ENCODE measurements at places on chromosomes 11 and 22.

GRCh38 chr11:66619080-66619554 lies 2.7 kb downstream of the RBM14 start:
- DNase-seq: no peak

- no peak for DNase-seq
Observed at GRCh38 chr22:50545522-50546325, at the start of gene KLHDC7B. KLHDC7B (plus strand) TSS chr22:50545899; CDS start chr22:50546244, 345 bp downstream.

- no peak for DNase-seq
Observed at GRCh38 chr11:74695705-74696280, 35.4 kb downstream of the CHRDL2 start.

GRCh38 chr22:42022162-42022847 lies 23.7 kb downstream of the WBP2NL start:
- DNase-seq: no peak

DNA sequence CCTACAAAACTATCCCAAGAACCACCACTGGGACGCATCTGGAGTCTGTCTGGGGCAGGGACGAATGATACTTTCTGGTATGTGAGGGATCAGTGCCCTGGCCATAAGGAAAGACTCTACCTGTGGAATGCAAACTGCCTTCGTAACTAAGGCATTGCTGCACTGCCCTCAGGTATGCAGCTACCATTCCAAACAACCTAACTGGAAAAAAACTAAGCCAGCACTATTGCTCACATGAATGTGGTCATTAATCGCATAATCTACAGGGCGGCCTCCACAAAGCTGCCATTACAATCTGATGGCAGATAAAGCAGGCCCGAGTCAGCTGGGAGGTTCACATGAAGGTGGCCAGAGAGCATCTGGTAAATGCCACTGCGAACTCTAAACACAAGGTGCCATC lies 3.9 kb downstream of the PACSIN2 start:
- DNase-seq: no peak

- no peak for DNase-seq
Observed at GRCh38 chr11:16912692-16913111, 101.5 kb downstream of the PLEKHA7 start.

DNA sequence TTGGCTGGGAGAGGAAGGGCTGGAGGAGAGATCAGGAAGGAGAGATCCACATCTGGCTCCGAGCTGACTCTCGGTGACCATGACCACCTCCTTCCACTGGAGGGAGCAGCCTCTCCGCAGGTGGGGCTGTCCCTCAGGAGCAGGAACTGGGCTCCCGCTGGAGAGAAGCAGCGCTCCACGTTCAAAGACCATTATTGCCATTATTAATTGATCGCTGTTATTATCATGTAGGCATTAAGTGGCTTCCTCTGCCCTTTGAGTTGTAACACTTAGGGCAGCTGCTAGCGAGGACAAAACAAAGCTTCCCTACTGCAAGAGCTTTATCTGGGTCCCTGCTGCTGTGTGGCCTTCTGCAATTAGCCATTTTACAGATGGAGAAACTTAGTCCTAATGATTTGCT lies 251.9 kb downstream of the ST3GAL4 start:
- DNase-seq: no peak

DNA sequence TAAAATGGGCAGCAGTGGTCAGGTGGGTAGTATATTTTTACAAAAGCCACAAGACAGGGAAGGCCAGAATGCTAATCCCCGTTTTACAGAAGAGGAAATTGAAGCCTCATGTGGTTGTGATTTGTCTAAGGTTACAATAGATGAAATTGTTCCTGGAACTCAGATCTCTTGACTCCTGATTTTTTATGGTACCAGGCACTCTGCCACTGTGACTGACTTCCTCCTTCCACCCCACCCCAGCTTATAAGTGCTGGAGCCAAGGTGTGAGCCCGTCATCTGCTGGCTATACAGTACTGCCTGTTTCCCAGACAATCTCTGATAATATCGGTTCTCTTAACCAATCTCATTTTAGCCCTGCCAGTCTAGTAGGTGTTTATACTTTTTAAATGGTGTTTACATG lies 1.9 kb downstream of the SLC5A1 start:
- no peak for DNase-seq

GRCh38 chr11:19455731-19456130 lies 215.0 kb upstream of the E2F8 start:
- no peak for DNase-seq

DNA sequence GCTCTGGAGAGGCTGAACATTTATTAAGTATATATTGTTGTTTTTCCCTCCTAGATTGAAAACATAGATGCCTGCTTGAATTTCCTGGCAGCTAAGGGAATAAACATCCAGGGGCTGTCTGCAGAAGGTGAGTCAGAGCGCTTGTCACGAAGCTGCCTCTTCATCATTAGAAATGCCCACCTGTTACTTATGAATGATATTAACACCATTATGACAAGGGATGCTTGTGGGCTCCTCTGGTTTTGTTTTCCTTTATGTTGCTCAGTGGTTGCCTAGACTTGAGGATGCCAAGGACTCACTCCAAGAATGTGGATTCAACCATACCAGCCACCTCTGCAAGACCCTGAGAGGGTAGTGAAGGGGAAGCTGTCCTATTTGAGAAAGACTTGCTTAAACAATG lies 156.2 kb downstream of the NAV2 start:
- DNase-seq: no peak

- DNase-seq: no peak
Observed at GRCh38 chr11:17673951-17674350, 45.4 kb upstream of the MYOD1 start.

GRCh38 chr11:106379712-106380111 lies 302.2 kb downstream of the AASDHPPT start:
- DNase-seq: no peak

GRCh38 chr22:48765595-48765994 lies 1062.1 kb downstream of the BRD1 start:
- DNase-seq: no peak

DNA sequence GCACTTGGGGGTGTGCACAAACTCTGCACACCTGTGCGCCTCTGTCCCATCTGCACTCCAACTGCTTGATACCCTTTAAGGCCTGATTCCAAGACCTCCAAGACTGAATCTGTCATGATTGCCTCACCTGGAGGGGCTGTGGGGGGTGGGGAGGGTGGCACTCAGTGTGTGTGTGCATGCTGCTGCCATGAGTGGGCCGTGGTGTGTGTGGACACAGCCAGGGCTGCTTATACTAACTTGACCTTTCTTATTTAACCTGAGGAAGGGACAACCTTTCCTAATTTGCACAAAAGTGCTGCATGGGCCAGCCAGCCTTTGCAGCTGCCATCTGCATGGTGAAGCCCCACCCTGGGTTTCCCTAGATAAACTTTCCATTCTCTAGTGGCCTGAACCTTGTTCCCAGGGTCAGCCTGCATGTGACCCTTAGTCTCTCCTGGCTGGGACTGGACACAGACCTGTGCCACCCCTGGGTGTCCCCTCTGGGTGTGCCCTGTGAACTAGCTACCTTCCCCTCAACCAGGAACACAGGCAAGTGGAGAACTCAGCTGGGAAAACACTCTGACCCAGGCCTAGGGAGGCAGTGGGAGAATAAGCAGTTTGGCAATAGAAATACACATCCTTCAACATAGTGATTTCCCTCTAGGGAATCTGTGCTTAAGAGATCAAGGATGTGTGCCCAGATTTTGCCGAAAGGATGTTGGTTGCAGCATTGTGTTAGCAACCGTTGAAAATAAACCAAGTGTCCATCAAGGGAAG lies 45.4 kb upstream of the DKK3 start:
- DNase-seq: no peak

- DNase-seq: no peak
Observed at GRCh38 chr22:26651815-26652214, 5.6 kb upstream of the MIAT start.

GRCh38 chr11:7540830-7541555 lies 27.2 kb downstream of the PPFIBP2 start:
- DNase-seq: no peak

DNA sequence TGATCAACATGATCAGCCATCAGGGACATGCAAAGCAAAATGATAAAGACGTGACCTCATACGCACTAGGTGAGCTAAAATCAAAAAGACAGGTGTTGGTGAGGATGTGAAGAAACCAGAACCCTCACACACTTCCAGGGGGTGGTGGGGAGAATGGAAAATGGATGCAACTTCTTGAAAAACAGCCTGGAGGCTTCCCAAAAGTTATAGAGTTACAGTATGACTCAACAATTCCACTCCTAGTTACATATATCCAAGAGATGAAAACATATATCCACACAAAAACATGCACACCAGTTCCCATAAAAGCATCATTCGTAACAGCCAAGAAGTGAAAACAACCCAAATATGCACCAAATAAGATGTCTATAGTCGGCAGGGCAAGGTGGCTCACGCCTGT lies 42.1 kb upstream of the APLNR start:
- no peak for DNase-seq

- no peak for DNase-seq
Observed at GRCh38 chr11:69080257-69080995, 31.7 kb downstream of the TPCN2 start.

DNA sequence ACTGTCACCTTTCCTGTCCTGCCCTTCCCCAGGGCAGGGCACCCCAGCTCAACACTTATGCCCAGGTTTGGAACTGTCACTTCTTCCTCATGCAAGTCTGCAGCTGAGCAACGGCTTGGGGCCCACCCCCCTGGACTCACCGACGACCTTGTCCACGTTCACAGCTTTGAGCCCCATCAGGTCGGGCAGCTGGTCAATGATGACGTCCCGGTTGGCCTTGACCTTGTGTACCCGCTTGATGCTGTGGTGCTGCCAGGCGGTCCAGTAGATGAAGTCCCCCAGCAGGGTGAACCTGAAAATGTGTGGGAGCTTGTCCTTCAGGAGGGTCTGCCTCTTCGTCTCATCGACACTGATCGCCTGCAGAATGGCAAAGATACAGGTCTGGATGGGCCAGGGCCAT lies 135.0 kb downstream of the CRYBB2 start:
- no peak for DNase-seq

- DNase-seq: no peak
Observed at GRCh38 chr22:36258701-36259614, 6.0 kb downstream of the APOL1 start.

DNA sequence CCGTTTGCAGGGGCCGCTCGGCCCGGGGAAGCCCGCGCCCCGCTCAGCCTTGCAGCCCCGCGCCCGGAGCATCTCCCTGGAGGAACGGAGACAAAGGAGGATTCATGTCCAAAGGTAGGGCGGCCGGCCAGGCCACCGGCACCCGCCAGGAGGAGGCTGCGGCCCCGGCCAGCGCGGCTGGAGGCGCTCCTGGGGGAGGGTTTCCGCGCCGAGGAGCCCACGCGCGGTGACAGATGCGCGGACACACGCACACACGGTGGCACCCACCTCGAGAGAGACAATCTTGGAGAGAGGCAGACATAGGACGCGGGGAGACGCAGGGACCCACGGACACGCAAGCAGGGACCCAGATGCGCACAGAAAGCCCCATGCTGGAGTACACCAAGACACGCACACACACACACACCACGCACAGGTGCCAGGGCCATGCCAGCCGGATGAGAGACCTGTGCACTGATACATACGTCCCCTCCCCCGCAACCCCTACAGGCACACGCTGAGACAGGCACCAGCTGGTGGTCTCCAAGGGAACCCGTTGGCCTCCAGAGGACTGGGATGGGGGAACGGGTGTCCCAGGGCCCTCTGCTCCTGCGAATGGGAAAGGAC lies 7.8 kb downstream of the SEPTIN3 start:
- DNase-seq: no peak

- no peak for DNase-seq
Observed at GRCh38 chr11:2328021-2328420, 26.2 kb downstream of the TSPAN32 start.

DNA sequence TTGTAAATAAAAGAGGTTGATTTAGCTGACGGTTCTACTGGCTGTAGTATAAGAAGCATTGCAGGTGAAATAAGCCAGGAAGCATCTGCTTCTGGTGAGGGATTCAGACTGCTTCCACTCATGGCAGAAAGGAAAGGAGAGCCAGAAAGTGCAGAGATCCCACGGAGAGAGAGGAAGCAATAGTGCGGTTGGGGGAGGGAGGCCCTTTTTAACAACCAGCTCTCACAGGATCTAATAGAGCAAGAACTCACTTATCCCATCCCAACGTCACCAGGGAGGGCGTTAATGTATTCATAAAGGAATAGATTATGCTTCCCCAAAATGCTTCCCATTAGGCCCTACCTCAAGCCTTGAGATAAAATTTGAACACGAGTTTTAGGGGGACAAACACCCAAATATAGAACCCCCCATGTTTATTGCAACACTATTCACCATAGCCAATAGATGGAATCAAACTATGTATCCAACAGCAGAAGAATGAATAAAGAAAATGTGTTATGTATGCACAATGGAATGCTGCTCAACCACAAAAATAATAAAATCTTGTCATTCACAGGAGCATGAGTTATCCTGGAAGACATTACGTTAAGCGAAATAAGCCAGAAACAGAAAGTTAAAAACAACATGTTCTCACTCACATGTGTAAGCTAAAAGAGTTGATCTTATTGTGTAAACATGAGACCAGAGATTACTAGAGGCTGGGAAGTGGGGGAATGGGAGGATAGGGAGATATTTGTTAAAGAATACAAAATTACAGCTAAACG lies 908.3 kb upstream of the ANO3 start:
- DNase-seq: no peak

- no peak for DNase-seq
Observed at GRCh38 chr11:109940816-109941215, 152.4 kb upstream of the ZC3H12C start.

- no peak for DNase-seq
Observed at GRCh38 chr22:19130959-19131684, at the start of gene TSSK2. TSSK2 (plus strand) TSS chr22:19131308; CDS start chr22:19131400, 92 bp downstream.

DNA sequence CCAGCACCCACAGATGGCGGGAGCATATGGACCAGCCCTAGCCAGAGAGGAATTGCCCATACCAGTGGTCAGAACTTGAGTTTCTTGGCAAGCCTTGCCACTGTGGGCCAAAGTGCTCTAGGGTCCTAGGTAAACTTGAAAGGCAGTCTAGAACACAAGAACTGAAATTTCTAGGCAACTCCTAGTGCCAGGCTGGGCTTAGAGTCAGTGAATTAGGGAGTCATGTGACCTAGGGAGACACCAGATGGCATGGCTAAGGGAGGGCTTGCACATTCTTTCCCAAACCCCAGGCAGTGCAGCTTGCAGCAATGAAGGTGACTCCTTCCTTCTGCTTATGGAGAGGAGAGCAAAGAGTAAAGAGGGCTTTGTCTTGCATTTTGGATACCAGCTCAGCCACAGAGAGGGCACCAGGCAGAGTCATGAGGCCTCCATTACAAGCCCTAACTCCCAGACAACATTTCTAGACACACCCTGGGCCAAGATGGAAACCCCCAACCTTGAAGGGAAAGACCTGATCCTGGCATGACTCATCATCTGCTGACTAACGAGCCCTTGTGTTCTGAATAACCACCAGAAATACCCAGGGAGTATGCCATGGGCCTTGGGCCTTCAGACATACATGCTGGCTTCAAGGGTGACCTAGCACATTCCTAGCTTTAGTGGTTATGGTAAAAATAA lies 19.2 kb upstream of the OR56A3 start:
- DNase-seq: no peak

Measured in activated CD8-positive, alpha-beta memory T cell treated with anti-CD3 and anti-CD28 coated beads for 1 hour (primary cell).